ENCODE measurements at places on chromosomes 6 and 20. TPM values are rescaled to one million over a fixed set of nuclear protein-coding genes. Genes with fewer than 3 reads are reported as not detected.

The RFX6 gene
- total RNA-seq, result not detected

The CLPSL1 gene
- total RNA-seq, result not detected

The EMILIN3 gene
- 0.28 TPM for total RNA-seq

The CHD6 gene
- 71.8 TPM for total RNA-seq

The RALY gene
- total RNA-seq, result 168 TPM

The CRISP3 gene
- total RNA-seq, result 0.80 TPM

The HLA-DMB gene
- 1.3 TPM for total RNA-seq

The SLC17A4 gene
- total RNA-seq, result not detected

The SLC52A3 gene
- 2.9 TPM for total RNA-seq

The SRMS gene
- total RNA-seq, result not detected

The TBC1D32 gene
- 12.2 TPM for total RNA-seq

The SLC22A16 gene
- total RNA-seq, result 0.54 TPM

The USP49 gene
- 7.1 TPM for total RNA-seq

The OR2J1 gene
- not detected for total RNA-seq

The IL17F gene
- not detected for total RNA-seq

The TTBK1 gene
- total RNA-seq, result 1.0 TPM

The OPRM1 gene
- not detected for total RNA-seq

The SSTR4 gene
- not detected for total RNA-seq

The GPX5 gene
- total RNA-seq, result not detected

The TNFRSF6B gene
- total RNA-seq, result not detected

The NKX2-4 gene
- not detected for total RNA-seq

The C20orf202 gene
- total RNA-seq, result 0.92 TPM

The KIF13A gene
- 139 TPM for total RNA-seq

The IPCEF1 gene
- total RNA-seq, result 18.8 TPM

The HTR1E gene
- total RNA-seq, result not detected

The FOXA2 gene
- 0.59 TPM for total RNA-seq

Measured in endothelial cell (in vitro differentiated cells).